ENCODE measurements at places on chromosomes 5 and 9.

DNA sequence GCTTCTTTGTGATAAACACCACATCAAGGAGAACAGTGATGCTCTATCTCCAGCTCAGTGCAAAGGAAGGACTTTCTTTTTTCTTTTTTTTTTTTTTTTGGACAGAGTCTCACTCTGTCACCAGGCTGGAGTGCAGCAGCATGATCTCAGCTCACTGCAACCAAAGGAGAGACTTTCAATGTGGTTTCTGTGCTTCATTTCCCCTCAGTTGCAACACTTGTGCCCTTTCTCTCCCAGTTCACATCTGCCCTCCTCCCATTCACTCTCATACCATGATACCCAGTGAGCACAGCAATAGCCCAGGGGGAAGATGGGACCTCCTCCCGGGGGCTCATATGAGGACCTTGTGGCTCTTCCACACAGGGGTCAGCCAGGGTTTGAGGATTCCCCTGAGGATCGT, 110.0 kb downstream of the MTRR start:
- DNase-seq = no peak

- peak; percentile 2 for DNase-seq
Measured at GRCh38 chr5:44336708-44337107, 52.5 kb downstream of the FGF10 start.

- DNase-seq = no peak
Measured at GRCh38 chr5:52997424-52997823, 8.3 kb downstream of the ITGA2 start.

GRCh38 chr5:87765009-87765408, 352.3 kb upstream of the CCNH start:
- no peak for DNase-seq

GRCh38 chr9:22008717-22009505, at the start of gene CDKN2B:
CDKN2B (minus strand) TSS chr9:22009305; CDS start chr9:22008953, 352 bp downstream.
- peak; percentile 87 for DNase-seq

GRCh38 chr5:95718203-95718602, 12.9 kb upstream of the RHOBTB3 start:
- DNase-seq = peak; percentile 88

GRCh38 chr5:167030500-167031120, 1260.8 kb upstream of the WWC1 start:
- peak; percentile 18 for DNase-seq

DNA sequence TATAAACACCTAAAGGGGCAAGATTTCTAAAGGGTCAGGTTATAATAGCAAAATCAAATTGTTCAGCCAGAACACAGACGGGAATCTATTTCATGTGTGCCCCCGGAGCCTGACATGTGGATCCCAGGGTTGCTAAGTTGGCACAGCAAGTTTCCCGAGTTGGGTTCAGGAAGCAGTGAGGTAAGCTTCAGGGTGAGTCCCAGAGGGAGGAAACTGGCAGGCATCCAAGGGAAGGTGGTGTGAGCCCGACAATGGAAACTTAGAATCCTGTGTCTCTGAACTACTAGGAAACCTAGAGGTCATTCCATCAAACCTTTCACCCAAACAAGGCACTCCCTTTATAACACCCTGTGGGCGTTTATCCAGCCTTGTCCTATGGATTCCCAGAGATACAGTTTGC, 98.4 kb downstream of the ADRB2 start:
- no peak for DNase-seq

DNA sequence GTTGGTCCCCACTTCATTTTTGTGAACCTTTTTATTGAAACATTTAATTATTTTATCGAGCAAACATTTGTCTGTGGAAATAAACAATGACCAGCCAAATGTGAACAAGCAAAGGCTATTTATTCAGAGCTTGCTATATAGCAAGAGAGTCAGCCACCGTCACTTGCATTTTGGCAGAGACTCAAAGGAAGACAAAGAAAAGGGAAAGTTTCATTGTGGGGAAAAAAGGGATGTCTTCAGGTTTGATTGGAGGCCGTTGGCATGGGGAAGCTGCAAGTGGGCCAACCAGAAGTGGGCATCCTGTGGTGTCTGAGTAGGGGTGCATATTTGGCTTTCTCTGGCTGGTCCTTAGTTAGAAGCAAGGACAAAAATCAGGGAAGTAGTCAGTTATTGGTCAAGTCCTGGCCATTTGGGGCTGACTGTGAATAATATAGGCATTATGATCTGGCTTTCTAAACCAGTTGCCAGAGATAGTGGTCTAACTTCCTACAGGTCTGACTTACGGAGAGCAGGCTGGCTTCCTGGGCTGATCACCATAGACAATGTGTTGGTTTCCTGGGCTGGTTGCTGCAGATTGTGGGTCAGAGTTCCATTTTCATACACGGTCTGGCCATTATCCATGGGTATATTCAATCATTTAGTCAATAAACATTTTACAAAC, 16.6 kb downstream of the ENC1 start:
- no peak for DNase-seq

- no peak for DNase-seq
Measured at GRCh38 chr9:110157823-110158664, 49.9 kb downstream of the C9orf152 start.

Data from hematopoietic multipotent progenitor cell treated with erythropoietin and hydrocortisone succinate and interleukin-3 and kit ligand, for 6 days (in vitro differentiated cells).